CD4-positive, alpha-beta T cell treated with Interleukin-15 for 4 hours (primary cell): ENCODE measurements at places on chromosomes 11 and 22.

DNA sequence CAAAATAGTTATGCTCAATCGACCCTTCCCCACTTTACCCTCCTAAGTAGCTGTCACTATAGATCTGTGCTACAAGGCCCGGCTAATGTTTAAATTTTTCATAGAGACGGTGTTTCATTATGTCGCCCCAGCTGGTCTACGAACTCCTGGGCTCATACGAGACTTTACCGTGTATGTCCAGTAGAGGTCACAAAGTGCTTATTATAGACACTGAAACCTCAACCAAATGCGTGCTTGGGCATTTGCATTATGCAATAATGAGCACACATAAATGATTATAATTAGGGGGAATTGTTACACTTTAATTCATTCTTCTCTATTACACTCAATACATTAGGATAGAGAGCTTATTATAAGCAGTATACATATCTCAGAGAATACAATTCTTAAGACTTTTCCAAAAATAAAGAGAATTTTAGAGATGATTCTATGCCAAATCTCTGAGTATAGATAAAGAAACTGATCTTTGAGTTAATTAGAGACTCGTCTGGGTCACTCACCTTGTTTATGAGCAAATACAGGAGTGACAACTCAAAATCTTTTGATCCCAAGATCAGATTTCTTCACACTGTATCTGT is 12.5 kb upstream of the MRPL16 start:
- peak; percentile 53 for DNase-seq

DNA sequence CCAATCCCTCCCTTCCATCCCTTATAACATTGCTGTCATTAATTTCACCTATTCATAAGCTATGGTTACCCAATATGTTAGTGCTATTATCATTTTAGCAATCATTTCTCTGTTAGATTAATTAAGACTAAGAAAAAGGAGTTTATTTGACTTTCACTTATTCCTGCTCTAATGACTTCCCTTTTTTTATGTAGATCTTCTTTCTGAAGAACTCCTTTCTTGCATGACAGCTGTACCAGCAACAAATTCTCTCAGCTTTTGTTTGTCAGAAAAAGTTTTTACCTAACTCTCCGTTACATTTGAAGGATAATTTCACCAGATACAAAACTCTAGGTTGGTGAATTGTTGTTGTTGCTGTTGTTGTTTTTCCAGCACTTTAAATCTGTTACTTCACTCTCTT is 28.6 kb upstream of the OR8B8 start:
- DNase-seq = no peak

GRCh38 chr11:114017723-114018122 is 41.8 kb upstream of the ZBTB16 start:
- no peak for DNase-seq

GRCh38 chr11:118341815-118342489 is 553 bp downstream of the CD3D start:
- DNase-seq = no peak

- no peak for DNase-seq
Measured at GRCh38 chr22:49752598-49753091, 75.0 kb downstream of the BRD1 start.

- DNase-seq = no peak
Measured at GRCh38 chr11:66106786-66107599, 36.9 kb downstream of the PACS1 start.

GRCh38 chr11:116729501-116730240 is 43.1 kb downstream of the BUD13 start:
- no peak for DNase-seq

DNA sequence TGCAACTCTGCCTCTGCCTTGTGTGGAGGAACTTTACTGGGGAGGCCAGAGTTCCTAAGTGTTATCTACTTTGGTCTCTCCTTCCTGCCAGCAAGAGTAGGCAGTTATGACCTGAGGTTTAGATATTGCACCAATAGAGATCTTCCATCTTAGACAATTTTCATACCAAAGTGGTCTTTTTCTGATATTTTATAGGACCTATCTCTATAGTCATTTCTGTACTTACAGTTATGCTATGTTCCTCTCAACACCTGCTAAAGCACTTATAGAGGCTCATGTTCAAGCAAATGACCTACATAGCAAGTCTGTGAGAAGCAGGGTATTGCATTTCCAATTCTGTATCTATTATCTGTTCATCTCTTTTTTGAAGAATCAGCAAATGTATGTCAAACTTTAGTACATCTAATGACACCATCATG is 80.8 kb downstream of the HORMAD2 start:
- no peak for DNase-seq
